ENCODE measurements at places on chromosomes 11 and 22.

DNA sequence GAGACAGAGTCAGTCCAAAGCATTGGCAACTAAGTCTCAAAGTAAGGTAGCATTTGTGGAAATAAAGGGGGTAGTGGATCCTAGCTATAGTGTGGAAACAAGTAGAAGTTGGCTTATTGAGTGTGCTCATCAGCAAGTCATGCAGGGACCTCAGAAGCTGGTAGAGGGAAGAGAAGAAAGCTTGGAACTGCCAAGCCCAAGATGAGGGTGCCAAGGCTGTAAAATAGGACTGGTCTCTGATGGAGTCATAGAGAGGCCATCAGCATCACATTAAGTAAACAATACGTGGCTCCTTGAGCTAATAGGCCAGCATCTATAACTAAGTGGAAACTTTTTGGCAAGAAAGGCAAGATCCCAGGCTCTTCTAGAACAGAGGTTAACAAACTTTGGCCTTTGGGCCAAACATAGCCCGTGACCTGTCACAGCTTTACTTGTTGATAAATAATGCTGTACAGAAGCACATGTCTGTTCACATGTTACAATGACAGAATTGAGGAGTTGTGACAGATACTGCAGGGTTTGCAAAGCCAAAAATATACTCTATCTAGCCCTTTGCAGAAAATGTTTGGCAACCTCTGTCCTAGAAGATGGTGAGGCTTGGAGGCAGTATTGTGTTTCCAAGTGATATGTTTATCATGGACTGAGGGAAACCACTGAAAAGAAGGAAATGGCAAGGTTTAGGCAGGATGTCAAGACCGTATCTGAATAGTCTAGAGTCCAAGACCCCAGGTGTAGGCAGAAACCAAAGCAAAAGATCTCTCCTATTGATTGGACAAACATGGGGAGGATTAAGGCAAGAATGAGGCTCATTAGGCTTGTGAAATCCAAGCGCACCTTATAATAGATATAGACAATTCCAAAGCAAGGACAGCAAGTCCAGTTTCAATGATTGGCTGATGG, 62.5 kb upstream of the CD44 start:
- no peak for DNase-seq

- no peak for DNase-seq
Measured at GRCh38 chr11:125167954-125168835, 3.6 kb downstream of the PKNOX2 start.

DNA sequence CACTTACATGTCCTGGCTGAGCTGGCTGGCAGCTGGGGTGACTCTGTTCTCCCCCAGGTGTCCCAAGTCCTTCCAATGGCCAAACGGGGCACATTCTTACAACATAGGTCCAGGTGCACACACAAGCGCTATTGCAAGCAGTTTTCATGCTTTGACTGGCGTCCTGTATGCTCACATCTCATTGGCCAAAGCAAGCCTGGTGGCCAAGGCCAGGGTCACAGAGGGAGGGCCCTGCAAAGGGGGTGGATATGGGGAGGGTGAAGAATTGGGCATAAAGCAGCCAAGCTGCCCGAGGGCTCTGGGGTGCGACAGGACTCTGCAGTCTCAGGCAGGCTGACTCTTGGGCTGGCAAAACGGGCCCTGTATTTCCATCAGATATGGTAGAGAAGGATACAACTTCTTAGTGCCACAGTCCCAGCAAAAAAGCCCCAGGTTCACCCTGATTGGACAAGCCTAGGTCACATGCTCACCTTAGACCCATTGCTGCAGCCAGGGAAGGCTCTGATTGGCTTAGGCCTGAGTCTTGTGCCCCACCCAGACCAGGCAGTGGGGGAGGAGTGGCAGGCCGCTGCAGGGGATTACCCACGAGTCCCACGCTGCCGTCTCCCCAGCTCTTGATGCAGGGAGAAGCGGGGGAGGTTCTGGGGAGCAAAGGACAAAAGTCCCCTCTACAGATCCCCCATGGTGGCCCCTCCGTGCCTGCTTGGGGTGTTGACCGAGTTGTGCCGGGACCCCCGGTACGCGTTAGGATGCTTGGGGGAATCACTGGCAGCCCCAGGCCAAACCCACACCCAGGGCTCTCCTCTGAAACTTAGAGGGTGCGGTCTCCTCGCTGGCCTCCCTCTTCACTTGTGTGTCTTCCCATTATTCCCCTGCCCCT, 110.8 kb downstream of the ARHGAP8 start:
- DNase-seq, result no peak

- DNase-seq, result no peak
Measured at GRCh38 chr11:8605971-8606563, 12.0 kb upstream of the STK33 start.

GRCh38 chr11:76329084-76329648, 51.8 kb downstream of the THAP12 start:
- no peak for DNase-seq

DNA sequence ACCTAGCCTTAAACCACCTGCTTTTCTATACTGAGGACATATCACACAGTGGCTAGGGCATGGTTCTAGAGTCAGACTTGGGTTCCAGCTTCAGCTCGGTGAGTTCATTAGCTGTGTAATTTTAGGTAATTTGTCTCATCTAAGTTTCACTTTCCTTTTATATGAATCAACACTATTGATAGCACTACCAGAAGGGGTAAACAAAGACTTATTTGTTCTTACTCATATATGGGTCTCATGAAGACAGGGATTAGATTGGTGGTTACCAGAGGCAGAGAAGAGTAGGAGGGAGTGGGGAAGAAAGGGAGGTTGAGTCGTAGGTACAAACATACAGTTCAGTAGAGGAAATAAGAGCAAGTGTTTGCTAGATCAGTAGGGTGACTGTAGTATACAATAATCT, 924.7 kb downstream of the OPCML start:
- no peak for DNase-seq

- no peak for DNase-seq
Measured at GRCh38 chr11:12868315-12869073, 140.6 kb upstream of the RASSF10 start.

DNA sequence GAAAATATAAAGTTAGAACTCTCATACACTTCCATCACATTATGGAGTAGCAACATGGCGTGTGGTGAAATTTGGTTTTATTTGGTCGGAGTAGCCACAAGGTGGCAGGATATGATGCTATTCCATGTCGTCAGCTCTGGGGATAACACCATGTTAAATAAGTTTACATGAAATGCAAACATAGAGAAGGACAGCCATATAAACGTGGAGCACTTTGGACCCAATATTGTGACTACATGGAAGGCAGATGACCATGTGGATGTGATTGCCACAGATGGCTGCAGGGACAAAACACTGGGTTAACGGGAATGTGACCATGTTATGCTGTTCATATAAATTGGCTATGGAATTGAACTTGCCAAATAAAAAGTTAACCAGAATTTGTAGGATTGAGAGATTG, 21.0 kb downstream of the OR5M11 start:
- no peak for DNase-seq

Data from activated naive CD4-positive, alpha-beta T cell (primary cell).